Stomach (tissue), 19 donors: ENCODE measurements at places on chromosomes 1 and 21.

GRCh38 chr1:58652651-58653184, 47.1 kb downstream of the MYSM1 start:
- H3K4me1 ChIP-seq: no peaks in the 10 kb centered on the region
- peaks cover 28% of the 10 kb centered on the region for H3K36me3 ChIP-seq
- no peak overlapping the region for H3K27ac ChIP-seq

DNA sequence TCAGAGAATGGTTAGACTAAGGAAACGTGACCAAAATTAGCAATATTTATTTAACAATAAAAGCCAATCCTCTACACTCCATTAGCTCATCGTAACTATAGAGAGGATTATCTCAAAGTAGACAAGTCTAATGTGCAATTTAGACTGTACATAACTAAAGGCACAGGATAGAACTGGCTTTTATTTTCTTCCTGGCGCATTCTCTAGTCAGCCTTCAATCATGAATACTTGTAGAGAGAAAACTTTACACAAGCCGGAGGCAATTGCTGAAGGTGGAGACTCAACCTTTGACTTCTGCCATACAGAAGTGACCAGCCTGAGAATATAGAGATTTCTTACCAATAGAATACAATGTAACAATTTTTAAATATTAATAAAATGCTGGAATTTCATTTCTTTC, 777.9 kb downstream of the LTN1 start:
- H3K4me1 ChIP-seq: no peaks in the 10 kb centered on the region
- no peak overlapping the region for H3K27ac ChIP-seq
- no peak for DNase-seq
- no peak overlapping the region for H3K4me3 ChIP-seq

GRCh38 chr1:91997607-91998195, 32.1 kb upstream of the EPHX4 start:
- no peak for DNase-seq
- H3K4me1 ChIP-seq: no peaks in the 10 kb centered on the region
- no peak overlapping the region for H3K27ac ChIP-seq
- H3K27me3 ChIP-seq: no peaks in the 10 kb centered on the region
- H3K36me3 ChIP-seq: no peaks in the 10 kb centered on the region

DNA sequence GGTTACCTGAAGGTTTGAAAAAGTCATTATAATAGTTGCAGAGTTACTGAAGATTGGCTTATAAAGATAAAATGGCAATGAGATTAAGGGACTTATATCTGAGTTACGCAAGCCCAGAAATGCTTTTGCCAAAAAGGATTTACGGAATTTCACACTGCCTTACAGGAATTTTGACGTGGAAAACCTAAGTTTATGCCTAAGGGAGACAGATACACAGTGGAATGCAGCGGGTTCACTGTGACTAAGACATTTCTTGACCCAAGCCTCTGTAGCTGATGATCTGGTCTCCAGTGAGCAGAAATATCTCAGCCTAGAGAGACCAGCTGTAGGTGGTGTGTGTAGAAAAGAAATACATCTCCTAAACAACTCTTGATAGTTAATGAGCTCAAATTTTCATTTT, 10.1 kb upstream of the EXO1 start:
- no peaks in the 10 kb centered on the region for H3K36me3 ChIP-seq
- no peaks in the 10 kb centered on the region for H3K4me1 ChIP-seq
- no peaks in the 10 kb centered on the region for H3K27me3 ChIP-seq
- no peak for DNase-seq
- H3K4me3 ChIP-seq: no peak overlapping the region

DNA sequence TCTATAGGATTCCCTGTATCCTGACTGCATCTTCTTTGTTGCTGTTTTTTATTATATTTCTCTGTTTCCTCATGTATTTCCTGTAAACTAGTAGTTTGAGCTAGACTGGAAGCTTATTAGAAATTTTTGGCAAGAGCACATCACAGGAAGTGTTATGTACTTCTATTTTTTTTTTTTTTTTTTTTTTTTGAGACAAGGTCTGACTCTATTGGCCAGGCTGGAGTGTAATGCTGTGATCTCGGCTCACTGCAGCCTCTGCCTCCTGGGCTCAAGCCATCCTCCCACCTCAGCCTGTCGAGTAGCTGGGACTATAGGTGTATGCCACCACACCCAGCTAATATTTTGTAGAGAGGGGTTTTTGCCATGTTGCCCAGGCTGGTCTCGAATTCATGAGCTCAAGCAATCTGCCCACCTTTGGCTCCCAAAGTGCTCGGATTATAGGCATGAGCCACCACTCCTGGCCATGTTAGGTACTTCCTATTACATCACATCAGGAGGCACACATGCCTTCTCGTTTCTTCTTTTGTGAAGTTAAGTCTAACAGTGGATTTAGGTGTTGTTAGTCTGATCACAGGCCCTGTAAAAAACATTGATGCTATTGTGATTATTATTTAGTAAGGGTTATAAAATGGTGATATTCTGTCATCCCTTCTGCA, 12.5 kb downstream of the C1orf21 start:
- H3K4me3 ChIP-seq: no peak overlapping the region
- peaks cover 28% of the 10 kb centered on the region for H3K4me1 ChIP-seq
- DNase-seq: no peak
- H3K27me3 ChIP-seq: no peaks in the 10 kb centered on the region
- H3K27ac ChIP-seq: peak overlapping the region; percentile 55

DNA sequence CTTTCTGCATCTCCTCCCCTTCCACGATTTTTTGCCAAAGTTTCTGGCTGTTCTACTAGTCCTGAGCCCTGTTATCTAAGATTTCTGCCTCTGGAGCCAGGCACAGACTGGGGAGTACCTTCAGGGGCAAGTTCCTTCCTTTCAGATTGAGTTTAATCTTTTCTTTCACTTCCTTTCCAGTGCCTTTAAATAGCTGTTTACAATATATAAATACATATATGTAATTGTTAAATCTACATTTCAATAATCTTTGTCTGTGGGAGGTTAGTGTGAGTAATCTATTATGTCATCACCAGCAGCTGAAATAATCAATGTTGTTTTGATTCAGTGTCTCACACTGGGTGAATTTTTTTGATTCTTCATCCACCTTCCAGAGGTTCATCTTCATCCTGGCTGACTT, 31.8 kb downstream of the DIPK1A start:
- no peak overlapping the region for H3K27ac ChIP-seq
- no peak overlapping the region for H3K4me3 ChIP-seq
- no peaks in the 10 kb centered on the region for H3K36me3 ChIP-seq
- H3K27me3 ChIP-seq: no peaks in the 10 kb centered on the region
- no peak for DNase-seq

DNA sequence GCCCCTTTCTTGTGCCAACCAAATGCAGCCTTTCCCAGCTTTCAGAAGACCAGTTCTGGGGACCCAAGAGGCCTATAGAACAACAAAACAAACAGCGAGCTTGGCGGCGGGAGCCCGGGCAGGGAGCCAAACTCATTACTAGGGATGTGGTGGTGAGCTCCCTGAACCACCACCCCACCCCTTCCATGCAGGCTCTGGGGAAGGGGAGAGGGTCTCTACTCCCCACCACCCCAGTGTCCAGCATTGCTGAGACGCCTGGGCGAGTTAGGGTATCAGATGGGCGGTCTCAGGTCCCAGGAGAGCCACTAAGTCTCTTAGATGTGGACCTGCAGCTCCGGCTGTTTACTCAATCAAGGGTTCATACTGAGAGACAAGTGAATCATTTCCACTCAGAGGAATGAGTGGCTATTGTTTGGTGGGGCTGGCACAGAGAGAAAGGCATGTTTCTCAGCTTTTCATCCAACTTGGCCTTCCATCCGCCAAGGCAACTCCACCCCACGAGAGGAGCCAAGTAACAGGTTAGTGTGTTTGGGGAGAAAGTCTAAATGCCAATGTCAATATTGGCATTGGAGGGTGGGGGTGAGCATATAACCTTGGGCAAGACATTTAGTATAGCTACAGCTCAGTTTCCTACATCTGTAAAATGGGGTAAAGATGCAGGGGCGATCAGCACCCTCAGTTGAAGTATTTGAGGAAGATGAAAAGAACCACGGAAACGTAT, 40.9 kb downstream of the PLXNA2 start:
- peak; percentile 81 for DNase-seq
- H3K36me3 ChIP-seq: no peaks in the 10 kb centered on the region
- peaks cover 78% of the 10 kb centered on the region for H3K4me1 ChIP-seq

GRCh38 chr1:62516600-62516999, 79.8 kb downstream of the USP1 start:
- no peak overlapping the region for H3K27ac ChIP-seq
- no peak overlapping the region for H3K4me3 ChIP-seq
- H3K27me3 ChIP-seq: no peaks in the 10 kb centered on the region
- no peak for DNase-seq

- H3K27me3 ChIP-seq: peaks cover 36% of the 10 kb centered on the region
- no peaks in the 10 kb centered on the region for H3K36me3 ChIP-seq
- peak overlapping the region; percentile 81 for H3K27ac ChIP-seq
Observed at GRCh38 chr1:227944090-227944930, 3.4 kb downstream of the WNT9A start.

DNA sequence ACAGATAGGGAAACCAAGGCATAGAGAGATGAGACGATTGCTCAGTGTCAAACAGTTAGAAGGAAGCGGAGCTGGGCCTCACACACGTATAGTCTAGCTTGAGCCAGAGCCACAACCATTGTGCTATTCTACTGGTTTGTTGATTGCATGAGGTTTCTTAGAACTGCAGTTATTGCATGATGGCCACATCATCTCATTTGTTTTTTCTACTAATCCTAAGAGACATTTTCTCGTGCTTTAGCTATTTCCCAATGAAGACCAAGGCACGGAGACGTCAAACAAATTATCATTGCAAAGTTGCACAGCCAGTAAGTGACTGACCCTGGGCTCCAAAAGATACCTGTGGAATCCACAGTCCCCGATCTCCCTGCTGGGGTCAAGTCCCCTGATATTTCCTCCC, 25.1 kb upstream of the ZNF362 start:
- no peaks in the 10 kb centered on the region for H3K4me1 ChIP-seq
- no peaks in the 10 kb centered on the region for H3K36me3 ChIP-seq
- H3K27ac ChIP-seq: no peak overlapping the region
- no peak for DNase-seq
- no peak overlapping the region for H3K4me3 ChIP-seq

DNA sequence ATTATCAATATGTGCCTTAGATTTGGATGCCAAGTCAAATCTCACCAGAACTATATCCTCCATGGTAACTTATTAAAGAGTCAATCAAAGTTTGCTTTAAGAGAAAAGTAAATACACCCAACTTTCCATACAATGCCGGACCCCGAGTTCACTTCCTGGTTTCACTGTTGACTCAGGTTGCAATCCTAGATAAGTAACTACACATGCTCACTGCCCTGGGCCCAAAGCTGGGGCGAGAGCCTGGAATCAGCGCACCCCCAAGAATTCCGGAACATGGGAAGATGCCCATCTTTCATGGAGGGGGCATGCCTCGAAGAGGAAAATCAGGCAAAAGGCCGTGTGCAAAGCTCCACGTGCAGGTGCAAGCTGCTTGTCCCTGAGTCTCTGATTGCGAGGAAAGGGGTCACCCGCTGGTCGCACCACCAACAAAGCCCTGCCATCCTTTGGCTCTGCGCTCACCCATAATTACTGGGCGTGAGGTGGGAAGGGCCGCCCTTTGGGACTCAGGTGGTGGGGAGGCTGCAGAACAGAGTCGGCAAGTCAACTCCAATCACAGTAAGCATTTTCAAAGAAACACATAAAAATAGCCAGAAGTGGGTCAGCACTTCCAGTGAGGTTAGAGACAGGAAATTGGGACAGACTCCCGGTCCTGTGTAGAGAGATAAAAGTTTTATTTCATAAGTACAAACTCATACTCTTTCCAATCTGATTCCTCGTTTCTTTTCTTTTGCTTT, 167.7 kb downstream of the TOMM20 start:
- H3K27me3 ChIP-seq: no peaks in the 10 kb centered on the region
- no peak overlapping the region for H3K4me3 ChIP-seq
- H3K36me3 ChIP-seq: no peaks in the 10 kb centered on the region
- peak overlapping the region; percentile 93 for H3K27ac ChIP-seq
- peak; percentile 78 for DNase-seq

GRCh38 chr1:152566681-152567080, at the start of gene LCE3E:
Gene LCE3E (minus strand): TSS chr1:152566780. CDS start chr1:152566208, 572 bp downstream.
- no peak within 1 kb of the TSS for H3K4me3 ChIP-seq
- no peaks in the 10 kb centered on the region for H3K27me3 ChIP-seq
- H3K36me3 ChIP-seq: no peaks in the 10 kb centered on the region
- H3K4me1 ChIP-seq: no peaks in the 10 kb centered on the region
- no peak within 1 kb of the TSS for H3K27ac ChIP-seq

DNA sequence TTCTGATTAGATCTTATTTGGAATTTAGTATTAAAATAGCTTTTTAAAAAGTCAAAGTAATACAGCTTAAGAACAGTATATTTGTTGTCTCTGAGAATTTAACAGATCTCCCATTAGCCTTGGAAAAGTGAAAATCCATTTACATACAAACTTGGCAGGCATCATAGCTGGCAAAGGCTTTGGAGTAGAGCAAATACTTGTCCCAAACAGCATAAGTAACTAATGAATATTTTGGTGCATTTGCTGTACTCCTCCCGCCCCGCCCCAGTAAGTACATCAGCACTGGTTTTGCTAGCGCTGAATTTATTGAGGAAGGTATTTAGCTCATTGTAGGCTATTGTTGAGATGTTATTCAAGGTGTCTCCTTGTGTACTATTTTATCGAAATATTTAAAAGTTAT, 417.7 kb upstream of the KAZN start:
- no peak overlapping the region for H3K27ac ChIP-seq
- peak; percentile 31 for DNase-seq
- no peak overlapping the region for H3K4me3 ChIP-seq
- no peaks in the 10 kb centered on the region for H3K36me3 ChIP-seq

DNA sequence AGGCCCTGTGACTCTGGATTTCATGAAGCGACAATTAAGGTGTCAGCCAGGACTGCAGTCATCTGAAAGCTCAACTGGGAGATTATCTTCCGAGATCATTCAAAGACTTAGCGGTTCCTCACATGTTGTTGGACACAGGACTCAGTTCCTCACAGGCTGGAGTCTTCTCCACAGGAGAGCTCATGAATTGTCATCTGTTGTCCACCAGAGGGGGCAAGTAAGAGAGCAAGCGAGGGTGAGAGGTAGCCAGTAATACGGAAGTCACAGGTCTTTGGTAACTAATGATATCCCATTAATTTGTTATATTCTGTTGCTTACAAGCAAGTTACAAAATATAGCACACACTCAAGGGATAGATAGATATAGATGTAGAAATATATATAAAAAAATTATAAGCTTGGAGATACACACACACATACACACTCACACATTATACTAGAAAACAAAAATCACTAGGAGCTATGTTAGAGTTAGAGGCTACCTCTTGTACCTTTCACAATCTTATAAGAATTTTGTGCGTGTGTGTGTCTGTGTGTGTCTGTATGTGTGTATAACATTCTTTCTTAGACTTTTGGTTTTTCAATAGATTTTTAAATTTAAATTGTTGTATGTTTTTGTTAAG, 1695.3 kb downstream of the BRINP3 start:
- no peaks in the 10 kb centered on the region for H3K27me3 ChIP-seq
- H3K4me1 ChIP-seq: no peaks in the 10 kb centered on the region
- no peaks in the 10 kb centered on the region for H3K36me3 ChIP-seq
- H3K4me3 ChIP-seq: no peak overlapping the region
- no peak for DNase-seq

GRCh38 chr1:33327587-33328325, 6.9 kb upstream of the A3GALT2 start:
- no peak overlapping the region for H3K4me3 ChIP-seq
- no peaks in the 10 kb centered on the region for H3K27me3 ChIP-seq
- H3K4me1 ChIP-seq: peaks cover 13% of the 10 kb centered on the region
- H3K36me3 ChIP-seq: peaks cover 100% of the 10 kb centered on the region
- DNase-seq: peak; percentile 69
